ENCODE measurements at places on chromosomes 2 and 18.

- no peak for DNase-seq
Measured at GRCh38 chr2:112092286-112093041, 37.4 kb downstream of the TMEM87B start.

DNA sequence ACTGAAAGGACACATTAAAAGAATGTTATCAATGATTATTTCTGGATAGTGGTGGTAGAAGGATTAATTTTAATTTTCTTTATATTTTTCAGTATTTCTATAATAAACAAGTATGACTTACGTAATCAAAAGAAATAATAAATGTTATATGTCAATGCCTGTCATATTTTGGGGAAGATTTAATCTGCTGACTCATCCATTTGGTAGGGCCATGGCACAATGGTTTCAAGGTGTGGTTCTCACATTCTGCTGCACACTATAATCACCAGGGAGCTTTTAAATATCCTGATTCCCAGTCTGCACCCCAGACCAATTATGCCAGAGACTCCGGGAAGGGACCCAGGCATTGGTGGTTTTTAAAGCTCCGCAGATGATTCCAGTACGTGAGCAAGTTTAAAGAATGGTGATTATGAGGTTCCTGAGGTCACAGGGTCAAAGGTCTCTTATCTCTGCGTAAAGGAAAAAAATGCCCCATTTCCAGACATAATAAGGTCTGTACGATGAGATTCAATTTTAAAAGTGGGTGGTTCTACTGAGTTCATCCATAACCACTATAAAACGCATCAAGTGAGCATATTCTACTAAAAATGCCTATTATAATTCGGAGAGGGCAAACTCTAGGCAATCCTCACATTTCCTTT is 27.2 kb downstream of the WIPF1 start:
- DNase-seq, result no peak

- DNase-seq, result no peak
Measured at GRCh38 chr2:28074137-28074536, 183.6 kb downstream of the BABAM2 start.

DNA sequence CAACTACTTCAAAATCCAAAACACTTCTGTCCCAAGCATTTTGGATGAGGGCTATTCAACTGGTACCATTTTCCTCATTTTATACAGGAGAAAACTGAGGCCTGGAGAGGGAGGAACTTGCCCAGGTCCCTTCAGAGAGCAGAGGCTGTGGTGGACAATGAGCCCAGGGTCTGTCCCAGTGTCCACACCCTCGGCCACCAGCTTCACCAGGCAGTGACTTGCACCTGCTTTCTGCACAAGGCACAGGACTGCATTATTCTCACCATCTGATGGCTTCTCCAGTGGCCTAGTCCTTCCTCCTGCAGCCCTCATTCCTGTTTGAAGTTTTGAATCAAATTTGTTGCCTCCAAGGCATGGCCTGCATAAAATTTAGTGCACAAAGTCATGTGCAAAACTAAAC is 53.3 kb downstream of the RNF144A start:
- no peak for DNase-seq

GRCh38 chr2:52936029-52936428 is 831.6 kb upstream of the CHAC2 start:
- DNase-seq, result no peak

All from suppressor macrophage treated with lipopolysaccharide for 4 hours (primary cell).